Thoracic aorta (tissue), 2 donors: ENCODE measurements at places on chromosomes 1 and 21.
A peak's percentile ranks its signal among the peaks of the same experiment; 100 is the strongest.

DNA sequence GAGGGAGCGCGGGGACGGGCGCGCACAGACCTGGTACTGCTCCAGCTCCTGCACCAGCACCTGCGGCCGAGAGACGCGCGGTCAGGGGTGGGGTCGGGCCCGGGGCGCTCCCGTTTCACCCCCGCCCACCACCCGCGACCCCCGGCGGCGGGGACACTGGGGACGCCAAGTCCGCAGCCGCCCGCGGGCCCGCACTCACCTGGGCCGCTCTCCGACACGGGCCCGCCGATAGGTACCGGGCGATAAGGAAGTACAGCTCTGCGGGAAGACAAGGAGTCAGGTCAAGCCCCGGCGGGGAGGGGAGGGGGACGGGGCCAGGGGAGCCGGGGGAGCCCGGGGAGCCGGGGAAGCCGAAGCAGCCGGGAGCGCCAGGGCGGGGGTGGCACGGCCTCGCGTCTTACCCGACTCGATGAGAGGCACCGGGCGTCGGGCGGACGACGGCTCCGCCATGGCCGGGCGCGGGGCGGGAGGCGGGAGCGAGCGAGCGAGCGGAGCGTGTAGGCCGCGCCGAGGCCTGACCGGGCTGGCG lies 326 bp downstream of the BRWD1 start:
- no peak for DNase-seq

DNA sequence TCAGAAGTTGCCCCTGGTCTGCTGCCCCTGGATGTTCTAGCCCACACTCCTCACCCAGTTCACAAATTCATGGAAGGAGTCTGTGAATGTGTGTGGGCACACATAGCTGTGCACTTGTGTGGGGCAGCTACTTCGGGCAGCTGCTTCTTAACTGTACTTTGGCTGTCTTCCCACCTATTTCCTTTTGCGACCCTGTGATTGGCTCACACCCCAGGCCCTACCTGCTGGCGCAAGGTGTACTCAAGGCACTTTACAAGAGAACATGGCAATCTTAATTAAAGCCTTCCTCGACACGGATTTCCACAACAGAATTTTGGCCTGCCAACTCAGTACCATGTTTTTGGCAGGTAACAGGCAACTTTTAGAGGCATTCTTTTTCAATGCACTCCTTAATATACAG lies 86.5 kb upstream of the CTTNBP2NL start:
- DNase-seq = no peak

DNA sequence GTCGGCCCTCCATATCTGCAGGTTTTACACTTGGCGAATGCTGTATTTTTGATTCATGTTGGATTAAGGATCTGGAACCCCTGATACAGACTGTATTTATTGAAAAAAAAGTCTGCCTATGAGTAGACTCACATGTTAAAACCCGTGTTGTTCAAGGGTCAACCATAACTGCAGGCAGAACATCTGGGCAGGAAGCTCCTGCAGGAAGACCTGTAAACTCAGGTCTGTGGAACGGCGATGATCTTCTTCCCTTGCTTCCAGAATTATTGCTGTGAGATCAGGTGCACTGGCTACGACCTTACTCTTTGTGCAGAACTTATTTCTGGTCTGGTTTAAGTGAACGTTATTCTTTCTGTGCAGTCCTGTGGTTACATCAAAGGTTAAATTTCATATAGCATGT lies 96.6 kb downstream of the DISC1 start:
- no peak for DNase-seq

DNA sequence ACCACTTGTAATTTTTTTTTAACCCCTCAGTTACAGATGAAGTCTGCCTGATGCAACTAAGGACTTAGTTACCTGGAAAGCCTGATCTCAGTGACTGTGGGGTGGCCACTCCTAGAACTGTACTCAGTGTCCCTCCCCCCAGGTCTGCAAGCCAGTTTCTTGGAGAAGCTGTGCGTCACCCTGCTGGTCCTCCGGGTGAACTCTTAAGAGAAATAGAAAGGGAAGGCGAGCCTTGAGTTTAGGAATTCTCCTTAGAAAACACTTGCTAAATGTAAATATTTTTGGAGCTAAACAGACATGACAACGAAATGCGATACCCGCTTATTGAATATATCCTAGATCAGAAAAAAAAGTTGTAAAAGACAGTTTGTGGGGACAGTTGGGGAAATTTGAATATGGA lies 730 bp downstream of the SLC16A4 start:
- no peak for DNase-seq

DNA sequence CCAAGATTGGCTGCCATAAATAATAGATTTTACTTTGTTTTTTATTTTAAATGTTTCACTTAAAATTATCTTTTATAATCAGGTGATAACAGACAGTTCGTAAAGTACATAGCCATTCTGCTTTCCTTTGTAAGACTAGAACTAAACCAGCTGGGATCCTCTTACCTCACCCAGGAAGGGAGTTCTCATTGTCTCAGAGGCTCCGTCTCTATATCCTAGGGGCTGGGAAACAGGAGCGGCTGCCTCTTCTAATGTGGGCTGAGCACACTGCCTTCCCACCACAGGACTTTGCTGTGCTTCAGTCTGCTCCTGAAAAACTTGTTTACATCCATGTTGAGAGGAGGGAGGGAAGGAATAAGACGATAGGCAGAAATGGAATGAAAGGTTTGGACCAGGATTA lies 45.6 kb upstream of the PGD start:
- no peak for DNase-seq

DNA sequence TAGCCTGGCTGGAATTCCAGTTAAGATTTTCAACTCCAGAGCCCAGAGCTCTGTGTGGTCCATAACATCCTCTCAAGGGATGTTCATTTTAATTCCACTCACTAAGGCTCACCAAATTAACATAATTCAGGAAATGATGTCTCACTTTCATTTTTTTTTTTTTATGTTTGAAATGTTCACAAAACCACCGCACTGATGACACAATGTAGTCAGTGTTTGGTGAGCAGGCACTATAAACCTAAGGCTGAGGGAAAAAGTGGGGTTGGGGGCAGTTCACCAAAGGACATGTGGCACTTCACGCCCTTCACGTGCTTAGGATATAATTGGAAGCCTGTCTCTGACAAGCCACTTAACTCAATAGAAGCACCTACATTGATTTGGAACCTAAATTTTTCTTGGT lies 177.3 kb upstream of the CAMK1G start:
- no peak for DNase-seq

GRCh38 chr1:237864338-237865244 lies 26.1 kb downstream of the ZP4 start:
- peak; percentile 16 for DNase-seq

- no peak for DNase-seq
These were observed 239.2 kb downstream of the ATG4C start for GRCh38 chr1:63023171-63023570.

- no peak for DNase-seq
These were observed 71.0 kb downstream of the DYRK1A start for GRCh38 chr21:37437376-37438080.

DNA sequence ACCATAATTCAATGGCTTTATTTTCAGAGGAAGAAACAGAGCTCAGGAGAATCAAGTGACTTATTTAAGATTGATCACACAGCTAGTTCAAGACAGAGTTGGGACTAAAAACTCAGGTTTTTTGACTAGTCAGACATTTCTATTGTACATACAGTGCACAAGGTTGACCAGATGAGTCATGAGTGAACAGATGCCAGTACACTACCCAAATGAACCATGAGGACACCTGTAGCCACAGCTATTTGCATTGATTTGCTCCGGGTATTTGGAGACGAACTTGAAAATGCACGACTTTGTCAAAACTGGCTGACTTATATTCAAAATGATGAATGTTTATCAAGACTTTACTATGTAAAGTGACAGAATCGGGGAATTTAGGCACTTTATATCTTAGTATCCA lies 161.7 kb upstream of the ST6GALNAC5 start:
- DNase-seq = no peak

DNA sequence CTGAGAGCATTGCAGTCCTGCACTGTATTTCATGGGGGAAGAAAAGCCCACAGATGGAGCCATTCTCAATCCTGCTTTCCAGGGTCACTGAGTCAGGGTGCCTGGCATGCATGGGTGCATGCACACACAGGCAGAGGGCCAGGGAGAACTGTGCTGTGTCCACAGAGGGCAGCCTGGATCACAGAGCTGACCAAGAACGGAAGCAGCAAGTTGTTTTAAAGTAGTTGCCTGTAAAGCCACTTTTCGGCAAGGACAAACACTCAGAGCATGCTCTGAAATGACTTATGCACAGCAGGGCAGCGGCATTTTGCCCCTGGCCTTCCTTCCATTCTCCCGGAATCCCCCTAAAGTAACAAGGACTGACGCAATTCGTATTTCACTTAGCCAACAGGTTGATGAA lies 3.6 kb downstream of the ERG start:
- DNase-seq = no peak

- no peak for DNase-seq
These were observed 41.7 kb upstream of the IFFO2 start for GRCh38 chr1:18998016-18998724.

GRCh38 chr1:185398599-185398998 lies 81.6 kb upstream of the IVNS1ABP start:
- no peak for DNase-seq

GRCh38 chr1:90144820-90145219 lies 149.9 kb downstream of the ZNF326 start:
- DNase-seq = no peak

- DNase-seq = no peak
These were observed 383.1 kb upstream of the ESRRG start for GRCh38 chr1:217106231-217106901.

DNA sequence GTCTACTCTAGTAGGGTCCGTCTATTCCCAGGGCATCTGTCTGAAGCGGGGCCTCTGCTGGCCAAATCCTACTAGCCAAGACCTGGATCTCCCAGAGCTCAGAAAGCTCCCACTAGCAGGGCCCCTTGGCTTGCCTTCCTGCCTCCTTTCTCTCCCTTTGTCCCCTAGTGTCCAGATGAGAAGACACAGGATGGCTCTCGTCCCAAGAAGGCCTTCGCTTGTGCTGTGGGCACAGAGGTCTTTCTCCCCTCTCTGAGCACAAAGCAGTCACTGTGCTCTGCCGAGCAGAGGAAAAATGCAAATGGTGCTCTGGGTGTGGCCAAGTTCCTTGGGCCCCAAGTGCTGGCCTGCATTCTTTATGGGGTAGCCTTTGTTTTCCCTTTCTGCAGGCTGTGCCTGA lies 13.0 kb upstream of the GPR137B start:
- DNase-seq = no peak

- DNase-seq = no peak
These were observed at the start of gene NFASC for GRCh38 chr1:204870160-204870912. TSS of gene NFASC (plus strand) at chr1:204870862. CDS start at chr1:204944316, 73,454 bp downstream.

- no peak for DNase-seq
These were observed 216.8 kb downstream of the CTH start for GRCh38 chr1:70627910-70628309.

GRCh38 chr1:221515496-221515895 lies 226.4 kb downstream of the DUSP10 start:
- DNase-seq = no peak

- no peak for DNase-seq
These were observed 145.7 kb upstream of the TMEM51 start for GRCh38 chr1:15007842-15008241.

GRCh38 chr1:119367432-119368124 lies 1.0 kb upstream of the HAO2 start:
- DNase-seq = no peak

DNA sequence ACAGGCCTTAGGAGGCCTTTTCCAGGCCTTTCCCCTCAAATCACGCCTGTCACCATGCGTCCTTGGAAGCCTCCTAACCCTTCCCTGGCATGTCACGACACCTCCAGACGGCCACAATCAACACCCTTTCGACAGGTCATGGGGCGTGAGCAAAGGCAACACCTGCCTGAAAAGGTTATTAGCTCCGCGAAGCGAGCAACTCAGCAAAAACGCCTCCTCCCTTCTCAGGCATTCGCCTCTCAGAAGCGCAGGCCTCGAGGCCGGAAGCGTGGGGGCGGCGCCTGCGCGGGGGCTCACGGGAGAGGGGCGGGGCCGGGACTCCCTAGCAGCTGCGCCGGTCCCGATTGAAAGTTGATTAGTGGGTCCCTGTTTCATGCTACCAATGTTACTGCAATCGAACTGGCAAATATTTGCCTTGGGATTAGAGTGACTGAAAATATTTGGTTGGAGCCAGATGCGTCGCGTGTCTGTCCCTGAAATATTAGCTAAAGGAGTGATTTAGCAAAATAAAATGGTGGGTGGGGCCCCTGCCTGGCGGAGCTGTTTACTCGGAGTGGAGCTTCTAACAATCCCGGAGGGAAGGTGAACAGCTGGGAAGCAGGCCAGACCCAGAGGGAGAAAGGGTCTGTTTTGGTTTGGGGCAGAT lies 44.9 kb downstream of the GFI1 start:
- DNase-seq = no peak

GRCh38 chr1:7808253-7808844 lies 24.3 kb downstream of the PER3 start:
- DNase-seq = no peak

- DNase-seq = no peak
These were observed 11.7 kb downstream of the UBE2G2 start for GRCh38 chr21:44789880-44790279.

DNA sequence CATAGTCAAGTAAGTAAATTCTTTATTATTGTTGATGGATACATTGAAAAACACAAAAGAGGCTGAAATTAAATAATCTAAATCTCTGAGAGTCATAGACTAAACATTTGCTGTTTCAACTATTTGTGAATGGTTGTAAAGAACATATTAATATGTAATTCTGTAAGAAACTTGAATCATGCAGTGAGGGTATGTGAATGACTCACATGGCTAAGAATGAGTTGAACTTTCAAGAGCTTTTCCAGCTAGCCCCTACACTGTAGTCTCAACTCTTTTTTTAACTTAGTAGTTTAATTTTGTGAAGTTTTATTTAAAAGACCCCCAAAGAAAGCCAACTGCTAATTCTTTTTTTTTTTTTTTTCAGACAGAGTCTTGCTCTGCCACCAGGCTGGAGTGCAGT lies 588.1 kb downstream of the DPYD start:
- no peak for DNase-seq

DNA sequence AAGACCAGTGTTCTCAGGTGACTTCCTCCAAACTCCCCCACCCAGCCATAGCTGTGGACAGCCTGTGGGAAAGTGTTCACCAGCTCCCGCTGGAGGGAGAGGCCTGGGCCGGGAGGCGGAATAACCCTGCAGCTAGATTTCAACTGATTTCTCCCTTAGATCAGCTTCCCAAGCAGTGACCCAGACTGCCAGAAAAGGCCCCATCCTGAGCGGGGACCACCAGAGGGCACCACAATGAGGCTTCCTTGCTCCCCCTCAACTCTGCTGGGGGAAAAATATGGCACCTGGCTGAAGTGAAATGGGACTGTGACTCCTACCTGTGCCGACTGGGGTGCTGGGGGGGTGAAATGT lies 50.8 kb downstream of the RHBG start:
- no peak for DNase-seq

- DNase-seq = no peak
These were observed 6.2 kb downstream of the TMEM125 start for GRCh38 chr1:43275826-43276620.

DNA sequence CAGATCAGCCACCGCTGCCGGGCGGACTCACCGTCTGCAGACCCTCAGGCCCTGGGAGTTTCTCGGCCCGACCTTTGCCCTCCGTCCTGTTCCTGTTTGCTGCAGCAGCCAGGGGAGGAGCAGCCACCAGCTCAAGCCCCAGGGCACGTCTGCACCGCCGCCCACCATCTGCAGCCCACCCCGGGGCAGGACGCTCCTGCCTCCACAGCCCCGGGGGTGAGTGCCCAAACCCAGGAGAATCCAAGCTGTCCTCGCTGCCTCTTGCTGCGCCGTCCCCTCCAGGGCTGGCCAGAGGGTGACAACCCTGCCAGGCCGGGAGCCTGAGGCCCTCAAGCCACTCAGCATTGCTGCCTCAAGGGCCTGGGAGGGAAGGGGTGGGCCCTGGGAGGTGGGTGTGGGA lies 1.2 kb upstream of the SLC25A34 start:
- no peak for DNase-seq
